A549 treated with RU486 at 1 μM for 4 hours (cell line): ENCODE measurements at places on chromosomes 2 and 18. TPM values are rescaled to one million over a fixed set of nuclear protein-coding genes. Genes with fewer than 3 reads are reported as not detected.

AKAIN1 gene
- not detected in 5 replicates for total RNA-seq

NAGK gene
- total RNA-seq = 52.3 to 77.0 TPM (median 76.0 TPM) in 5 replicates

NOSTRIN gene
- total RNA-seq = 1.7 to 2.3 TPM (median 2.0 TPM) in 5 replicates

ALLC gene
- 0.21 TPM in 1 of 5 replicates, not detected in the others for total RNA-seq

COL3A1 gene
- 0.11 to 0.22 TPM (median 0.16 TPM) in 5 replicates for total RNA-seq

ABCB11 gene
- total RNA-seq = 0.02 to 0.31 TPM (median 0.05 TPM) in 3 of 5 replicates, not detected in the others

ARHGEF33 gene
- total RNA-seq = 0.10 to 0.33 TPM (median 0.21 TPM) in 4 of 5 replicates, not detected in the other

DOK6 gene
- not detected in 5 replicates for total RNA-seq
